Activated T-helper 2 cell treated with anti-CD3 and anti-CD28 coated beads, Interferon-gamma antibody, Interleukin-2, Interleukin-4, amounts not matched to agents 10 μg/mL and 5 μg/mL and 100 μg/mL, durations not matched to agents 14 hours and 24 hours and 36 hours (primary cell): ENCODE measurements at places on chromosomes 2 and 18. TPM values are rescaled to one million over a fixed set of nuclear protein-coding genes. Genes with fewer than 3 reads are reported as not detected.

The ZSCAN30 gene
- total RNA-seq, result 15.5 and 19.9 TPM in 2 replicates

DNA sequence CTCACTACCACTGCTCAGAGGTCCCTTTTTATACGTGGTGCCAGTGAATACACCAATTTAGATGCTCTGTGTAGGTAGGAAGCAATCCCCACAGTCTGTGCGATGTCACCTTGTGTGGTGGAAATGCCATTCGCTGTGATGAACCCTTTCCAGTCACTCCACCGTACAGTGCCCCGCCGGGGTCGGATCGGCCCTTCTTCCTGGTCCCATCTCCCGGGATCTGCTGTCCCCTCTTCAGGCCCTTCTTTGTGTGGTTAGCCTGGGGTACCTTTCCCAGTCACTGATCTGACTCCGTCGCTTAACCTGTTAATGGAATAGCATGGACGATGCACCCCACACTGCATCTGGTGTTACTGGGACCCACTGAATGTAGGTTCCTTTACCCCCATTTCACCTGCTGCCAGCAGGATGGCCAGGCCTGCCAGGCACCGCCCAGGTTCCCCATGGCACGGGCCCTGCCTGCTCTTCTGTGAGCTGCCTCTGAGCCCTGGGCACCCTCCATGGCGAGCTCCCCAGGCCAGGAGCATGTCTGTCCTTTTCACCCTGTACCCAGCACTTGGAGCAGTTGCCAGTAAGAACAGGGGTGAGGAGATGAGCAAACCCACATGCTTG, 18.0 kb downstream of the TWIST2 start:
- DNase-seq, result no peak

The ANKRD62 gene
- not detected in 2 replicates for total RNA-seq

DNA sequence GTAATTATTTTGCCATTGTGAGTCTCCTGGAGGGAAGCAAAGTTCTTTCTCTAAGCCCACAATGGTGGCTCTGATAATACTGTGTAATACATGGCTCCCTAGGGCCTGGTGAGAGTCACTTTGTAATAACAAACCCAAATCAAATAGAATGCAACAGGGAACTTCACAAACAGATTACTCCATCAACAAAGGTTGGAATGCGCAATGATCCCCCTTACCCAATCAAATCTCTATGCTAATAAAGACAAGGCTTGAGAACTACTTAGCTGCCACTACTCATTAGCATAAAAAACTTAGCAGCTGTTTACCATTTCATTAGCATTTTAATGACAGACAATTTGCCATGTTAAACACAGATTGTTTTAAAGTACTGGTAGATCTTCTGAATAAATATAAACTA, 285.6 kb upstream of the SESTD1 start:
- no peak for DNase-seq

DNA sequence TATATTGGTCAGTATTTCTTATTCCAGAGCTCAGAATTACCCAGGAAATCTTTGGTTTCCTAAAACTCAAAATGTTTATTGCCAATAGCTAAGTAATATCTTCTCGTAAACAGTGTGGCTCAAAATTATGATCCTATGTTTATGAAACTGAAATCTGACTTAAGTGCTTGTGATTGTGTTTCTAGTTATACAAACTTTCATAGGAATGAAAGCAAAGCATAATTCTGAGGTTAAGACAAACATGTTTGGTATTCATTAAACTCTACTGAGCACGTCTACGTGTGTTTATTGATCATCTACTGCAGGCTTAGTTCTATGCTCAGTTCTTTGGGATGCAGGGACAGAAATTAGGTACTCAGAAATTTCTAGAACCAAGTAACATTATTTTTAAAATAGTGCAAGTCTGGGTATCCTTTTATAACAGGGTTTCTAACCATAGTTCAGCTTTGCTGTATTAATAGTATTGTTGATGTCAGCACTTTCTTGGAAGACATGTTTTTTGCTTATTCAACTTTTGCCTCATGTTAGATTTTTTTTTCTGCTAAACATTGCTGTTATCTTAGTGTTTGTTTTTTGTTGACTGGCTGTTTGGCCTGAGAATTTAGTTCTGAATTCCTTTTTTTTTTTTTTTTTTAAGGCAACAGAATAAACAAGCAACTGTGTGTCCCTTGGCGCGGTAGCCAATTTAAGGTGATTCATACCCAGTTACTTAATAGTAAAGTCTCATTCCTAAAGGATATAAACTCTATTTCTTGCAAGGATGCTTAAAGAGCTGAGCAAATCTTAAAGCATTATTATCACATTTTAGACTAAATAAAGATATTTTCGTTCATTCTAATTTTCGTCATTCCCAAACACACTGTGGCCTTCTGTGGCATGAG, 31.3 kb downstream of the PTPRM start:
- DNase-seq, result no peak

GRCh38 chr18:79399275-79400081, 3.7 kb downstream of the NFATC1 start:
- DNase-seq, result no peak

The DSG4 gene
- total RNA-seq, result not detected in 2 replicates

The NABP1 gene
- total RNA-seq, result 39.9 and 40.0 TPM in 2 replicates
